Naive thymus-derived CD4-positive, alpha-beta T cell (primary cell): ENCODE measurements at places on chromosomes 7 and 10. TPM values are rescaled to one million over a fixed set of nuclear protein-coding genes. Genes with fewer than 3 reads are reported as not detected.

Gene SYT15
- 1.6 and 1.8 TPM in 2 replicates for total RNA-seq

Gene IL2RA
- total RNA-seq: 10.5 TPM

Gene HECW1
- not detected in 2 replicates for total RNA-seq

Gene GNAT3
- not detected in 2 replicates for total RNA-seq

Gene ANKRD61
- total RNA-seq: not detected

Gene BTBD16
- not detected for total RNA-seq

DNA sequence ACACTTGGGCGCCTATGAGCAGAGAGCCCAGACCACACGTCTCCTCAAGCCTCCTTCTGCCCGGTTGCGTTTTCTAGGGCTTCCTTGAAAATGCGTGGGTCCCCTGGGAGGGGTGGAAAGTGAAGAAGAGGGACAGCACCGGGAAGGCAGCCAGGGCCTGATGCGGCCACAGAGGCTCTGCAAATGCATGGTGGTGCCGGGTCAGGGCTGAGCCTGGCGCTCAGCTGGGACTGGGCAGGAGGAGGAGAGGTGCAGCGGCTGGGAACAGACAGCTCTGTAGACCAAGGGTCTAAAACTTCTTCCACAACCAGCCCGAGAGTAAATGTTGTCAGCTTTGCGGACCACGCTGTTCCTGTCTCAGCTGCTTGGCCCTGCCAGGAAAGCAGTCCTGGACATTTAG lies 1.6 kb downstream of the DPYSL4 start:
- no peaks in the 10 kb centered on the region for H3K4me1 ChIP-seq
- no peak overlapping the region for H3K4me3 ChIP-seq
- peaks cover 7% of the 10 kb centered on the region for H3K36me3 ChIP-seq
- no peaks in the 10 kb centered on the region for H3K27me3 ChIP-seq

GRCh38 chr10:18620856-18621255 lies 30.5 kb downstream of the NSUN6 start:
- no peak overlapping the region for H3K27ac ChIP-seq
- peaks cover 5% of the 10 kb centered on the region for H3K36me3 ChIP-seq
- DNase-seq: no peak
- no peak overlapping the region for H3K4me3 ChIP-seq
- H3K27me3 ChIP-seq: no peaks in the 10 kb centered on the region

DNA sequence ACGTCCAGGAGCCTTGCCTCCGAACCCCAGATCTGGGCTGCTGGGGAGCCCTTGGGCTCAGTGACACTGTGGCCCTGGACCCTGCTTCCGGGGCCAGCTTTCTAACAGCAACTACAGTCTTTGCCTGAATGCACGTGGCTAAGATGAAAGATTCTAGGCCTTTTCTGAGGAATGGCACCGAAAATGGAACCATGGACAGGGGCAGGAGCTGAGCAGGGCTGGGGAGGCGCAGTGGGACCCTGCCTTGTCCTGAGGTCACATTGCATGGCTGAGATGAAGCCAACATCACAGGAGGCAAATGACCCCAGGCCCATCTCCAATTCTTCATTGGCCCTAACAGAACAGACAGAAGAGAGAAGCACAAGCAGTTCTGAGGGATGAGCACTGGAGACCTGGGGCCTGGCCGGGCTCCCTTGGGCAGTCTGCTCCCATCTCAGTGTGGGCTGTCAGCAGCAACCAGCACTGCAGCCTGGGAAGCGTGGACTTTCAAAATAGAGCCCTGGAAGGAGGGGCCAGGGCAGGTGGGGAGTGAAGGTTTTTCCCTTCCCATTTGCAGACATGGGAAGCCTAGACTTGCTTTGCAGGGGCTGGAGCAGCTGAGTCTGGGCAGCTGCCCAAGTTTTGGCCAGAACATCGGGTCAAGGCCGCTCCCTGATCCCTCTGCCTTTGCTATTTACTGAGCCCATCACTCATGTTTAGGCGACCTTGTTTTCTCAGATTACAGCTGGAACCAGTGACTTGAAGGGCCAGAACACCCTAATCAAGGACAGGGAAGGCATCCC lies 114.4 kb upstream of the TCERG1L start:
- H3K4me3 ChIP-seq: no peak overlapping the region
- no peak overlapping the region for H3K27ac ChIP-seq
- no peaks in the 10 kb centered on the region for H3K36me3 ChIP-seq
- no peaks in the 10 kb centered on the region for H3K27me3 ChIP-seq

GRCh38 chr7:127578036-127578684 lies 7.2 kb downstream of the GCC1 start:
- H3K27me3 ChIP-seq: no peaks in the 10 kb centered on the region
- H3K36me3 ChIP-seq: peaks cover 42% of the 10 kb centered on the region
- no peak overlapping the region for H3K27ac ChIP-seq
- DNase-seq: no peak

GRCh38 chr10:23439452-23439960 lies 631 bp downstream of the OTUD1 start:
- H3K27me3 ChIP-seq: no peaks in the 10 kb centered on the region
- peak overlapping the region; percentile 85 for H3K4me3 ChIP-seq
- H3K4me1 ChIP-seq: peaks cover 29% of the 10 kb centered on the region
- no peak for DNase-seq

- DNase-seq: no peak
- H3K4me3 ChIP-seq: no peak overlapping the region
- H3K36me3 ChIP-seq: no peaks in the 10 kb centered on the region
- no peaks in the 10 kb centered on the region for H3K27me3 ChIP-seq
These were observed 20.8 kb downstream of the LAMB4 start for GRCh38 chr7:108109221-108109908.

DNA sequence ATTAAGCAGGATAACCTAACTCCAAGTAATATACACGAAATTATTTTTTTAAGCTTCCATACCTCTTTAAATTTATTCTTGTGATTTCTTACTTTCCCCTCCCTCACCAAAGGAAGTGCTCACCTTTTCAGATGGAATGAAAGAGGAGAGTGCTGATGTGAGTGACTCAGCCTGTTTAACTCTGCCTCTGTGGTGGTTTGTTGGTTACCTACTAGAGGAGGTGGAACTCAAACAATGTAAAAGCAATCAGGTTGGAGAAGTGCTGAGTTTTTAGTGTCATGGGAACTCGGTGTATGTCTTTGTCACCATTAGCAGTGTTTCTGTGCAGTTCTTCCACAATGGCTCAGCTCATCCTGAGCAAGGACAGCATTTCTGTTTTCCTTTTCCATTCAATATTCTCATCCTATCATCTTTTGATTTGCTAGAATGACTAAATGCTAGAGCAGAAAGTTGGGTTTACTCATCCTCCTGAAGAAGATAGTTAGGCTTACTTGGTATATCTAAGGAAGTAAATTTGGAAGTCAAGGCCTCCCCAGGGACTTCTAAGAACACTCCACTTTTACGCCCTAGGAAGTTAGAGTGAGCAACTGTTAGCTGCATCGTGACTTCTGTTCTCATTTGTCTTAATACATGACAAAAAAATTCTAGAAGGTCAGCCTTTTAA lies 6.0 kb downstream of the ADD3 start:
- H3K27me3 ChIP-seq: no peaks in the 10 kb centered on the region
- peaks cover 75% of the 10 kb centered on the region for H3K4me1 ChIP-seq
- peak overlapping the region; percentile 88 for H3K27ac ChIP-seq

DNA sequence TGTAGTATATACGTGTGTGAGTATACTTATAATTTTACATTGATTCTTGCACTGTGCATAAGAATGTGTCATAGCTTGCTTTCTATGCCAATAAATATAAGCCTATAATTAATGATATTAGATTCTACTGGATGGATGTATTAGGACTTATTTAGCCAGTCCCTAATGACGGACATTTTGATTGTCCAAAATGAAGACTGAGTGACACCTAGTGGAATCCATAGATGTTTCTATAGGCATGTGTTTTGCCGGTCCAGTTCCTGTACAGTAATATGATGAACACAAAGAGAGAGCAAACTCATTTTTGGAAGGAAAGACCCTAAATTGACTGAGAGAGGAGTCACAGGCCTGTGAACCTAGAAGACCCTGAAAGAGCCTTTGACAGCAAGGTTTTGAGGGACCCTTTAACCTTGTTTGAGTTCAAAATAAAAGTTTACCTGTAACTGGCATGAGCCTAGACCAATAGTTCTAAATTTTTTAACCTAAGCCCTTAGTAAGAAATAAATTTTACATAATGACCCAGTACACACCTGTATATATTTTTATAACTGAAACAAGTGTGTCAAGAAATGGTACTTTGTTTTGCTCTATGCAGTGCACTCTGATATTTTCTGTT lies 42.4 kb upstream of the AGBL3 start:
- no peak overlapping the region for H3K27ac ChIP-seq
- no peaks in the 10 kb centered on the region for H3K36me3 ChIP-seq
- H3K27me3 ChIP-seq: no peaks in the 10 kb centered on the region

DNA sequence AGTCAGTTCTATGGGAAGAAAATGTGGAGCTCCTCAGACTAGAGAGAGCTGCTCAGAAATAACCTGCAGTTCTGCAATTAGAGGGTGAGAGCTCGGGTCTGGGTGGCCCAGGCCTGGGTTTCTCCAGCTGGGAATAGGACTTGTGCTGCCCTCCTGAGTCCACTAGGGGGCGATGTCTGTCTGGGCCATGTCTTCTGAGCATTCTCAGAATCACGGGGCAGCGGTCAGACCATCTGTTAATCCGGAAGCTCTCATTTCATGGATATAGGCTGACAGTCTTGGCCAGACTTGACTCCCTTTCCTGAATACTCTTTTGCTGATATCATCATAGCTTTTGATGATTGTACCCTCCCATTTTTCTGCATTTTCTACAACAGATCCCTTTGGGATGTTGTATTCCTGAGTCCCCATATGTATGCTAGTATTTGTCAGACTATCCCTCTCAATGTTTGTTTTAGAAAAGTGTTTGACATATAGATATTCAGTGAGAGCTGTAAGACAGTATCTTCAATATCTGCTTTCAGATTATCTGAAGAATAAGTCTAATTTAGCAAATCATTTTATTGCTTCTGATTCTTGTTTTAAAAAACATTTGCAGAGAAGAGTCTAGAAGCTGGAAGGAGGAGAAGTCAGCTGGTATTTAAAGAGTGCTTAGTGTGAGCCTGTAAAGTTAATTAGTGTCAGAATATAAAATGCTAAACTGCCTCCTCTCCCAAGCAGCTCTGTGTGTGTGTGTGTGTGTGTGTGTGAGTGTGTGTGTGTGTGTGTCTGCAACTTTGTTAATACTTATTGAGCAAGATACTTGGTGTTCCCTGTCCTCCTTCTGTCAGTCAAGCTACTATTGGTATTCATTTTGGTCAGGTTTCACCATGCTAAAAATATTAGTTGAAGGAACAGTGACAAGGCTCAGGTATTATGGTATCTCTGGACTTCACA lies 38.0 kb downstream of the STARD3NL start:
- H3K27me3 ChIP-seq: no peaks in the 10 kb centered on the region
- H3K4me3 ChIP-seq: no peak overlapping the region
- peak; percentile 61 for DNase-seq
- peaks cover 57% of the 10 kb centered on the region for H3K4me1 ChIP-seq

- no peak overlapping the region for H3K4me3 ChIP-seq
- no peaks in the 10 kb centered on the region for H3K4me1 ChIP-seq
- no peaks in the 10 kb centered on the region for H3K27me3 ChIP-seq
- H3K27ac ChIP-seq: no peak overlapping the region
- no peak for DNase-seq
These were observed 115.5 kb downstream of the RTKN2 start for GRCh38 chr10:62153191-62153590.

GRCh38 chr10:49744924-49745605 lies 17.1 kb downstream of the OGDHL start:
- DNase-seq: no peak
- no peaks in the 10 kb centered on the region for H3K27me3 ChIP-seq
- no peaks in the 10 kb centered on the region for H3K36me3 ChIP-seq
- no peaks in the 10 kb centered on the region for H3K4me1 ChIP-seq

- no peak overlapping the region for H3K4me3 ChIP-seq
- H3K27me3 ChIP-seq: no peaks in the 10 kb centered on the region
- no peaks in the 10 kb centered on the region for H3K36me3 ChIP-seq
- no peak overlapping the region for H3K27ac ChIP-seq
These were observed 88.8 kb upstream of the INSIG1 start for GRCh38 chr7:155208681-155209477.

DNA sequence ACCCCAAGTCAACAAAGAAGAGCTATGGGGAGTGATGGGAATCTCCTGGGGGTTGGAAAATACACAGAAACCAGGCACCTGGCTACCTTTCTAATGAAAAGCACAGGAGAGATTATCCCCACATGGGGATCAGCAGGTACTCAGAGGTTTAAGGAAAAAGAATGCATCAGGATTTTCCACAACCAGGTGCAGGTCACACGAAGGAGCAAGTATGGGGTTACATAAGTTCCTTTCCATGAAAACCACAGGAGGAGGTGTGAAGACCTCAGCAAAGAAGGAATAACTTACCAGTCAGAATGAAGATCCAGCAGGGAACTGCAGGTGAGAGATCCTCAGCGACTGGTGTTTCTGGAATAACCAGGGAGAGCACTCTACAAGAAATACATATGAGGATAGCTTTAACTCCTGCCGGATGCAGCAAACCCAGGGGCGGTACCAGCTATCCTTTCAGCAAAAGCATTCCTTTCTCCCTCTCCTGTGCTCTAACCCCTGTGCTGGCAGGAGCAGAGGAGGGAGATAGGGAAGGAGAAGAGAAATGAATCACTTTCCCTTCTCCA lies 116.7 kb upstream of the TMEM106B start:
- H3K36me3 ChIP-seq: no peaks in the 10 kb centered on the region
- H3K27me3 ChIP-seq: no peaks in the 10 kb centered on the region
- H3K4me3 ChIP-seq: no peak overlapping the region
- H3K4me1 ChIP-seq: no peaks in the 10 kb centered on the region
- H3K27ac ChIP-seq: no peak overlapping the region

- H3K27me3 ChIP-seq: no peaks in the 10 kb centered on the region
- H3K4me1 ChIP-seq: no peaks in the 10 kb centered on the region
- H3K4me3 ChIP-seq: no peak overlapping the region
- no peaks in the 10 kb centered on the region for H3K36me3 ChIP-seq
- H3K27ac ChIP-seq: no peak overlapping the region
- DNase-seq: no peak
These were observed 113.0 kb downstream of the LRMDA start for GRCh38 chr10:75544386-75544785.

DNA sequence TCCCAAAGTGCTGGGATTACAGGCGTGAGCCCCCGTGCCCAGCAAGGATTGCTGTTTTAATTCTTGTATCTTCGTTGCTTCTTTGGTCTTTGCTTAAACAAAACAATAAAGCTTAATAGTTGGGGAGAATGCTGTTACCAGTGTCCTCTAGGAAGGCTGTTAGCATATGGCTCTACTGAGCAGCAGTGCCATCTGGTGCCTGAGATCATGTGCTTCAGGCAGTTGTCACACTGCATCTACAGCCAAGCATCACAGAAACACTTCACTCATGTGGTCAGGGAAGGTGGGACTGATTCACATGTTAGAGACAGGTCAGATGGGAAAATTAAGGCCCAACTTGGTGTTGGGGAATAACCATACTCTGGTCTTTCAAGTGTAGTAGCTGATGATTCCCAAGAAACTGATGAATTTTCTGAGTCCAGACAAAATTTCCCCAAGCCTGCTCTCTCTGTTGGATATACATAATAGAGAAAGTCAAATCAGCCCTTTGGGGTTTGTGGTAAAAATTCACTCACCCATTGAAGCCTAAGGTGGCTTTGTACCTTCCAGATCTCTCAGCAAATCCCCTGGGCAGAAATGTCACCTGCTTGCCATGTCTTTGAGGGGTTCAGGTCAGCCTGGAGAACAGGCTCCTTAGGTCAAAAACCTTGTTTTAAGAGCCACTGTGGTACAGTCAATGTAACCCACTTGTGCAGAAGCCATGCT lies 28.4 kb downstream of the UBE2D4 start:
- peaks cover 12% of the 10 kb centered on the region for H3K4me1 ChIP-seq
- H3K27ac ChIP-seq: no peak overlapping the region
- no peaks in the 10 kb centered on the region for H3K27me3 ChIP-seq
- H3K4me3 ChIP-seq: no peak overlapping the region
- no peaks in the 10 kb centered on the region for H3K36me3 ChIP-seq
